ENCODE measurements at places on chromosomes 3 and 15.
A peak's percentile ranks its signal among the peaks of the same experiment; 100 is the strongest.

DNA sequence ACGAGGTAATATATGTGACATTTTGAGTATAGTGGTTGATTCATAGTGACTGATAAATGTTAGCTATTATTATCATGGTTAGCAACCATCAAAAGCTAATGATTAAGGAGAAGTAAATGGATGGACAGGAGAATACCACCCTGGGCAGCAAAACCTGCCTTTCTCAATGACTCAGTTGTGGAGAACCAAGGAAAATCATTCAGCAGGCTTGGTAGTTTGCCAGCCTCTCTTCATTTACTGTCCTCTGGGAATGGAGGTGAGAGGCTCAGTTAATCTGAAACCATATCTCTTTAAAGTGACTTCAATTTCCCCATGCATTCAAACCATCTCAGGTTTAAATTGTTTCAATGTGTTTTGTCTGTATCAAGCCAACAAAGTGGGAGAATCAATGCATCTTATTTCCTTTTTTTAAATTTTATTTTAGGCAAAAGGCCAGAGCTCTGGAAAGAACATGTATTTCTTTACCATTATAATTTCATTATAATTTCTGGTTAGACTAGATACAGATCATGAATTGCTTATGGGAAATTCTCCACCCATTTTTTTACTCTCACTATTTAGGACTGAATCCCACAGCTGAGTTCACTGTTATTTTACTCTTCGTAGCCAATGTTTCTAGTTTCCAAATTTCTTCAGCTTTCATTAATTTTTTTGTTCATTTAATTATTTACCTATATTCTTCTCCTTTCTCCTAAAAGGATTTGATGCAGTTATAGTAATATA lies 2.7 kb downstream of the TM4SF18 start:
- DNase-seq: peak; percentile 50

DNA sequence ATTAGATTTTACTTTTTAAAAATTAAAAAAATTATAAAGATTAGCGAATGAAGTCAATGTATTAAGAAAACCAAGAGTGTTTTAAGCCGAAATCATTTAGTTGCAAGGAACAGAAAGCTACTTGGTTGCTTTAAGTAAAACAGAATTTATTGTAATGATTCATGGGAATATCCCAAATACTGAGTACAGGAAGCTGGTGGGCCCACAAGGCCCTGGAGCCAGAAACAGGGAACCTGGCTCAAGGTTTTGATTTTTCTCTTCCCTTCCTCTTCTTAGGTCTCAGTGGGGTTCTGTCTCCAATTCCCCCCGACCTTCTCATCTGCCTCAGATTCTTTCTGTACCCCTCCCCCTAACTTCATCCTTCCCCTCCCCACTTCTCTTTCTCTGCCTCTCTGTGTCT lies 229.0 kb downstream of the TLE3 start:
- DNase-seq: no peak

GRCh38 chr3:184489268-184489841 lies 72.2 kb upstream of the EPHB3 start:
- DNase-seq: no peak

DNA sequence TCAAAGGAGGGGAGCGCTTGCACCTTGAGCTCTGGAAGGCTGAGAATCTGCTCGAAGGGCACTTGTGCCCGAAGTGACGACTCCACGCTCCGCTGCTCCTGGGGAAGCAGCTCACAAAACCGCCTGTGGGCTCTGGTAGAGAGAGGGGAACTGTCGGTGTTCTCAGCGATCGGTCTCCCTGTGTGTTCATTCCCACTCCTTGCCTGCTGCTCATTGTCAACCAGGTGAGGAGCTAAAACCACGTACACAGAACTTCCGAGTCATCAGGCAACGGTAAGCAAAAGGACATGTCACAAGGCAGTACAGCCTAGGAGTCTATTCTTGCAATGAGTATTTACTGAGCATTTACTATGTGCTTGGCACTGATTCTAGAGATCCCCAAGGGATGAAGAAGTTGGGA lies 1.5 kb downstream of the CIB1 start:
- DNase-seq: no peak

DNA sequence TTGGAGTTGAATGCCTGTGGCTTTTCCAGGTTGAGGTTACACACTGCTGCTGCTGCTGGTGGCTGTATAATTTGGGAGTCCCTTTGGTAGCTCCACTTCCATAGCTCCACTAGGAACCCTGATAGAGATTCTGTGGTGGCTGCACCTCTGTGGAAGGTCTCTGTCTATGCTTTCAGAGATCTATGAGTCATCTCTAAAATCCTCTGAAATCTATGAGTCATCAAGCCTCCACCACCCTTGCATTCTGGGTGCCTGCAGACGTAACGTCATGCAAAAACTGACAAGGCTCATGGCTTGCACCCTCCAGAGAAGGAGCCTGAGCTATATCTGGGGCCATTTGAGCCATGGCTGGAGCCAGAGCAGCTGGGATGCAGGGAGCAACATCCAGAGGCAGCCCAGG lies 1037.0 kb upstream of the CFAP20DC start:
- peak; percentile 40 for DNase-seq

DNA sequence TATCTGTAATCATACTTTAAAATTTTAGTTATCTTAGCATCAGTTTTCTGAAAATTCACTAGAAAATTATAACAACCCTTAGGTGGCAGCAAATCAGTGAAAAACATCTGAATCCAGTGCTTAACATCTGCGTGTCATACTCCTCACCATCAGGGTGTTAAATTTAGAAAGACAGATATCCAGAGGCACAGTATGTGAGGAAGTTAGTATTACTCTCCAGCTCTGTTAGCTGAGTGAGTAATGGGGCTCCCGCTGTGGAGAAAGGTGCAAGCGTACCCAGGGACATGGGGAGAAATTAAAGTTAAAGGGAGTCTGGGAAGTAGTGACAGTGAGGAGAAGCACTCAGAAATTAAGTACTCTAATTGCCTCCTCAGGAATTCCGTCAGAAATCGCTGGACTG lies 50.9 kb downstream of the CEP63 start:
- no peak for DNase-seq

- DNase-seq: peak; percentile 93
Measured at GRCh38 chr3:120425572-120426250, 25.1 kb downstream of the FSTL1 start.

GRCh38 chr3:129633751-129634481 lies 27.4 kb upstream of the PLXND1 start:
- no peak for DNase-seq

- DNase-seq: peak; percentile 27
Measured at GRCh38 chr15:55770806-55771205, 27.9 kb upstream of the PRTG start.

- peak; percentile 20 for DNase-seq
Measured at GRCh38 chr3:177703788-177704187, 506.5 kb upstream of the TBL1XR1 start.

GRCh38 chr3:114336122-114336697 lies 42.4 kb downstream of the TIGIT start:
- peak; percentile 6 for DNase-seq

GRCh38 chr15:73965094-73965757 lies 26.9 kb downstream of the STOML1 start:
- no peak for DNase-seq

DNA sequence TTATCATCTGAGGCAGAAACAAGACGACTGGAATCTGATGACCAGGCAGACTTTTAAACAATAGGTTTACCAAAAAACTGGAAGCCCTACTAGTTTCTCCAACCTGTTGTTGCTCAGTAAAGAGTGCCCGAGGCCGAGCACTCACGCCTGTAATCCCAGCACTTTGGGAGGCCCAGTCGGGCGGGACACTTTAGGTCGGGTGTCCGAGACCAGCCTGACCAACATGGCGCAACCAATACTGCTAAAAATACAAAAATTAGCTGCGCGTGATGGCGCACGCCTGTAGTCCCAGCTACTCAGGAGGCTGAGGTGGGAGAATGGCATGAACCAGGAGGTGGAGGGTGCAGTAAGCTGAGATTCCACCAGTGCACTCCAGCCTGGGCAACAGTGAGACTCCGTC lies 1.1 kb upstream of the WDR5B start:
- peak; percentile 27 for DNase-seq

DNA sequence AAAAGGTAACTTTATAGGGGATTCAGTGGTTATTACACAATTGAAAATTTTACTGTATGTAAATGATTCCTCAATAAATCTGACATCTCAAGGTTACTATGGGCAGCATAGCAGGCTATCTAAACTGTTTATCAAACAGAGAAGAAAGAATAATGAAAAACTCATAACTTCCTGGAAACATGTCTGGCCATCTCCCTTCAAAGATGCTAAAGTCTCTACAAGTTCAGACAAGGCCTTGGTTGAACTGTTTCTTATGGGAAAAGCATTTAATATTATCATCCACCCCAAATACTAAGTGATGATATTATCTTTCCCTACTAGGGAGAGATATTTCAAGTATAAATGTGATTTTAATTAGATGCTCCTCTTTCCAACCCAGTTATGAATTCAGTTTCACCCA lies 114.9 kb downstream of the ARRDC4 start:
- no peak for DNase-seq

- DNase-seq: peak; percentile 92
Measured at GRCh38 chr3:100902572-100902971, 90.6 kb downstream of the ABI3BP start.

- DNase-seq: no peak
Measured at GRCh38 chr3:57030721-57031120, 29.7 kb upstream of the SPATA12 start.

DNA sequence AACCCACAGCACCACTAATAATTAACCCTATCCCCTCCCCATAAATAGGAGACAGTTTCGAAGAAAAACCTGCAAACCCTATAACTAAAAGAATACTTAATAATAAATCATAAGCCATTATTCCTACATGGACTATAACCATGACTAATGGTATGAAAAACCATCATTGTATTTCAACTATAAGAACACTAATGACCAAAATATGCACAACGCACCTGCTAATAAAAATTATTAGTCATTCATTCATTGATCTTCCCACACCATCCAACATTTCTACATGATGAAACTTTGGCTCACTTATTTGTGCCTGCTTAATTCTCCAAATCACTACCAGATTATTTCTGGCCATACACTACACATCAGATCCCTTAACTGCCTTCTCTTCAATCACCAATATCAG lies 16.6 kb downstream of the AQP9 start:
- DNase-seq: no peak

- no peak for DNase-seq
Measured at GRCh38 chr15:30940359-30940758, 36.6 kb downstream of the FAN1 start.

DNA sequence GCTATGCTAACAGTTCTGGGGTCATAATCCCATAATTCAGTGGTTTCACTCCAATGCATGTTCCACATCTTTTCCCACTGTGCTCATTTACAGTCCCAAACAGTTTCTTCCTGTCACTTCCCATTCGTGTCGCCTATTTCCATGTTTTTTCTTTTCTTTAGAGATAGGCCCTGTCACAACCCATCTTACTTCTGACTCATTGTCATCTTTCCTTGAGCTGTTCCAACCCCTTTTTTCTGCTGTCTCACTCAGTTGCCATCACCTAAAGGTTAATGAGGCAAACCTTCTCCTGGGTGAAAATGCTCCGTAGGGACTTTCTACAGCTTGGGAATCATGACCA lies 814.5 kb downstream of the VGLL3 start:
- DNase-seq: no peak

DNA sequence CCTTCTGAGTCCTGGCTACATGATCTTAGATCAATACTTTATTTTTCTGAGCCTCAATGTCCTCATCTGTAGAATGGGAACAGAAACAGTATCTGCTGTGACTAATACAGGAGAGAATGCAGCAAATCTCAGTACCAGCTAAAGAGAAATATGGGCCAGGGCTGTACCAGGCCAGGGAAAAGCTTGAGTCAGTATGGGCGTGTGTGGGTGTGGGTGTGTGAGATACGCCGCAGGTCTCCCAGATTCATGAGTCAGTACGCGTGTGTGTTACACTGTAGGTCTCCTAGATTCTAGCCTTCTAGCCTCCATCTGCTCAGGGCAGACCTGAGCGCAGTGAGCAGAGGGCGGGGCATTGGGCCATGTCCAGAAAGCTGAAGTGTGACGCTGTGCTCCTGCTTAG lies 15.2 kb downstream of the GNAI2 start:
- DNase-seq: peak; percentile 91

DNA sequence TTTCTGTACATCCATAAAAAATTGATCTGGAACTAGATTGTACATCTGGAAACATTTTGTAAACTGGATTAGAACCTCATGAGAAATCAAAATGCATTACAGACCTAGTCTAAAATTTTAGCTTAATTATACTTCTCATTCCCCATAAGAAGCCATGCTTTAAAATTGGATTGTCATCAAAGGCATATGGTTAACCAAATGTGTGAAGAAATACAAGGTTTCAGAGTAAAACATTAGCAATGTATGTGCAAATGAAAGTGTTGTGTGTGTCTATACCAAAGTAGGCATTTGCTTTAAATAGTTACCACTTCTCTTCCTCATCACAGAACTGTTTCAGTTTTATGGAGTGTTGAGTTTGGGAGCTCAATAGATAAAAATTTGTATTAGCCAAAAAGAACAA lies 968.7 kb downstream of the EPHA3 start:
- DNase-seq: no peak

DNA sequence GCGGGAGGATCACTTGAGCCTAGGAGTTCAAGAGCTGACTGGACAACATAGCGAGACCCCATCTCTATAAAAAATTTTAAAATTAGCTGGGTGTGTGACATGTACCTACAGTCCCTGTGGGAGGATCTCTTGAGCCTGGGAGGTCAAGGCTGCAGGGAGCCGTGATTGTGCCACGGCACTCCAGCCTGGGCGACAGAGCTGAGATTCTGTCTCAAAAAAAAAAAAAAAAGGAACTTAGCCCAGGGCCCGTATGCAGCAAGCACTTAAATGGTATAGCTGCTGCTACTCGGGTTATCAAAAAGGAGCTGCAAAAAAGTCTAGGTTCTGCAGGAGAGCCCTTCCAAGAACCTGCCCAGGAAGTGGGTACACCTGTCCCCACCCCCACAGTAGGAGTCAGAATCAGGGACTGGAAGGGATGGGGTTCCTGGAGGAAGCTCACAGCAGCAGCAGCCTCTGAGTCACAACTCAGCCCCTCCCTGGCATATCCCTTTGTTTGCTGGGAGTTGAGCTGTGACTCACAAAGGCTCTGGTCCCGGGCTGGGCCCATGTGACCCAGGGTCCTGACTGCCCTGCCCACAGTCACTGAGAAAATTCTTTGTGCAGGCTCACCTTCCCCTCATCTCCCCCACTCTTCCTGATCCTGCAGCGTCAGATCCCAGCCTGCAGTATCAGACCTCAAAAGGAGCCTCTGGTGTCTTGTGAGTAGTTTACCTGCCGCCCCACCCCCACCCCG lies at the start of gene SPATA12:
Gene SPATA12, plus strand, starts transcription at position 576 of the 733 bp plus-strand sequence. CDS start 13,031 bp downstream, outside the sequence.
- DNase-seq: peak; percentile 68

GRCh38 chr3:62990704-62991413 lies 115.6 kb upstream of the CADPS start:
- DNase-seq: no peak

DNA sequence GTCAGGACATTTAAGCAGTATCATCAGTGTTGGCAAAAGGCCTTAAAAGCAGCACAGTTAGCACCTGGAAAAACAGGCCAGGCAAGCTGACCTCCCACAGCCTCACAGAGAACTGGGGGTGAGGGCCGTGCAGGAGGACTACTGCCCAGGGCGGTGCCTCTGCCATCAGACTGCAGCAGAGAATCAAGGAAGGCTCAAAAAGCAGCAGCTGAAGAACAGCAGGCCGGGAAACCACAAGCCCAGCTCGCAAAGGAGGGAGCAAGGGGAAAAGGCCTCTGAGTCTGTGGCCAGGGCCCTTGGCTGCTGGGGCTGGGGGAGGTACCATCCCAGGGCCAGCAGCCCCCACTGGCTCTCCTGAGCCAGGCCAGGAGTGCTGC lies 84.2 kb downstream of the SEC22A start:
- DNase-seq: no peak

GRCh38 chr3:194756791-194757325 lies 71.2 kb downstream of the FAM43A start:
- no peak for DNase-seq

All from EH (cell line).